ENCODE measurements at places on chromosomes 3 and 15.

DNA sequence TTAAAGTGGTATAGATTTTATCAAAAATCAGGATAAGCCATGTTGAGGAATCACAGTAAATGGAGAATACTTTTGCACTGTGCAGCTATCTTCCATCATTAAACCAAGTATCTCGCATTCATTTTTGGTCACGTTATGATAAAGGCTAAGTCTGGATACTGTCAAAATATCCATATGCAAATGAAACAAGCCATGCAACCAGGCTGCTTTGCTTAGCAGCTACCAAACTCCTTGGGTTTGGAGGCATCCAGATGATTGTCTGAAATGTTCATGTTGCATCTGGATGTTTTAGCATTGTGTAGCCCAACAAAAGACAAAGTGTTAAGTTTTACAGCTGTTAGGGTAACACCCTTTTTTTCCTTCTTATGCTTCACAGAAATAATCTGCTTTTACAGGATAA is 322.9 kb upstream of the MDFIC2 start:
- no peak for DNase-seq

DNA sequence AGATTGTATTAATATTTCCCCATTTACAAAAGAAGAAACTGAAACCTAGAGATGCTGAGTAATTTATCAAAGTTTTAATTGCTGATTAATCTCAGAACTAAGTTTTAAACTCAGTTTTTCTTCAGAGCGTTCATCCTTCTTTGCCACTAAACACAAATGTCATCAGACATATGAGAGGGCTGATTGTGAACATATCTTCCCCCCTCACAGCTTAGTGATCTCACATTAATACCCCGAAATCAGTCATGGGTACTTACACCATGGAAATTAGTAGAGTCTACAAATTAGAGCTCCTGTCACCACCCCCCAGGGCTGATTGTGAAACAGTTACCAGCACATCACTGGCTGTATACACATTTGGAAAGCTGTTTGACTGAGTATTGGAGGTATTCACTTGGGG is 189.3 kb upstream of the SGO1 start:
- no peak for DNase-seq

- DNase-seq: no peak
Observed at GRCh38 chr3:98778852-98779413, 15.8 kb downstream of the ST3GAL6 start.

DNA sequence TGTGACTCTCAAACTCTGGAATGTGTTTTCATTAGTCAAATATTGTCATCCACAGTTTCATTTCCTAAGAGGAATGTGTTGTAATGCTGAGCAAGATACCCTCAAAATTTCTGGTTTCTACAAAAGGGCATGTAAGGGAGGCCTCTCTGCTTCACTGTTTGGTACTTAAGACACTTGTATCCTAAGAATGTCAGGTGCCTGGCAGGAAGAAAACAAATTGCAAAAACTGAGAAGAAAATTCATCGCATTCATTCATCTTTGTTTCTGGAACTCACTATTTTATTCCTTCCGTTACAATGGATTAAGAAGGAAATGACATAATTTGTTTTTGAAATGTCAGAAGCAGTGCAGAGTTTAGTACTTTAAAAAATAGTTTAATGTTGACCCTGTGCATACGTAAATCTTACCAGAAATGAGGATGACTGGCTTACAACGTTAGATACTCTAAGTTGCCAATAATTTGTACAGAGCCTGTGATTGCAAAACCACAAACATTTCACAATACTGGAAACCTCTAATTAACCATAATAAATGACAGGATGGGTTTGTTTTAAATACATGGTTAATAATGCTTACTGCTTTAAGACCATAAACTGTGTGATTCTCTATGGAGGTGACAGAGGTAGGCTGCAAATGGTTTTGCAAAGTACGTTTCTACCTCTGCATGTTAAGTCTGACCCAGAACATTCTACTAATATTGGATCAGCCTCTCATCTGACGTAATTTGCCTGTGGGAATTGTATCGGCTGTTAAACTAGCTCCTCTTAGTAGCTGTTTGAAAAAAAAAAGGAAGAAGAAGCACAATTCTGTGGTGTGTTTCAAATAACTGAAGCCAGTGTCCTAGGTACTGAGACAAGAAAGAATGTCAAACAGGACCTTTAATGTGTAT is 477.8 kb downstream of the RBMS3 start:
- DNase-seq: no peak

DNA sequence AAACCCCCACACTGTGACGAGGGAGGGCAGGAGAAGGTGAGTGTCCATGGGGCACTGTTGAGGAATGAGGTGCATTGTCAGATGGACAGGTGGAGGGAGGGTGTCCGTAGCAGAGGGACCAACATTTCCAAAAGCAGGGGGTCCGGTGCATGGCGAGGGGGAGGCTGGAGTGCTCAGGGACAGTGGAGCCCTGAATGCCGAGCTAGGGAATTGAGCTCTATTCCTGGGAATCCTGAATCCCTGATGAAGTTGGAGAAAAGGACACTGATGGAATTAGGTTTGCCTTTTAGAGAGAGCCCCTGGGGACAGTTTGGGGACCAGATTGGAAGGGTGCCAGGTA is 7.9 kb upstream of the ANPEP start:
- DNase-seq: no peak

DNA sequence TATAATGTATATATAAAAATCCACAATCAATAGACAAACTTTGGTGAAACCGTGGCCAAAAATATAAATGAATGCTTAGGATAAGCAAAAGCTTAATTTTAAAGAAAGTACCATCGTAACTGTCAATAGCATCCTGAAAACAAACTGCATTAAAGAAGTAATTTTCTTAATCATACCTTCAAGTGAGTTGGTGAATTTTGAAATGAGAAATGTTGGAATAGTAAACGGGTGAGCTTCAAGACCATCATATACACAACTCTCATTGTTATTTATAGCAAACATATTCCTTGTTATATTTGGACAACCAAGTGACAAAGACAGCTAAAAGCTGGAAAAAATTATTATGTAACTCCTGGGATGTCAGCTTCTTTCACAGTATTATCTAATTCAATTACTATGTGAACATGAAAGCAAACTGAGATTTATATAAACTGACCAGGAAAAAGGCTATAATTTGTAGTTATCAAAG is 3.7 kb downstream of the DAZL start:
- DNase-seq: no peak

DNA sequence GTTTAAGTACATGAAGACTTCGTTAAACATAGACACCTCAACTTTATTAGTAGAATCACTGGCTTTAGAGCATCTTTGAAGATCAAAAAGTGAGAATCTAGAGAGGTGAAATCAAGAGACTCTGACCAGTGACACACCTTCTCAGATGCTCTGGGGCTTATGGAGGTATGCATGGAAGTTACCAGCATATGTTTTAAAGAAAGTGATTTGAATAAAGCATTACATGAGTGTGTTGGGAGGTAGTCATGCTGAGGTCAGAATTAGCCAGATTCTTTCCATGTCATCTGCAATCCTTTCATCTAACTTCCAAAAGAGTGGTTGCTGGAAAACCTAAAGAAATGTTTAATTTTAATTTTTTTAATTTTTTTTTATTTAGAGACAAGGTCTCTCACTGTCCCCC is 658.0 kb upstream of the GOLIM4 start:
- DNase-seq: no peak

DNA sequence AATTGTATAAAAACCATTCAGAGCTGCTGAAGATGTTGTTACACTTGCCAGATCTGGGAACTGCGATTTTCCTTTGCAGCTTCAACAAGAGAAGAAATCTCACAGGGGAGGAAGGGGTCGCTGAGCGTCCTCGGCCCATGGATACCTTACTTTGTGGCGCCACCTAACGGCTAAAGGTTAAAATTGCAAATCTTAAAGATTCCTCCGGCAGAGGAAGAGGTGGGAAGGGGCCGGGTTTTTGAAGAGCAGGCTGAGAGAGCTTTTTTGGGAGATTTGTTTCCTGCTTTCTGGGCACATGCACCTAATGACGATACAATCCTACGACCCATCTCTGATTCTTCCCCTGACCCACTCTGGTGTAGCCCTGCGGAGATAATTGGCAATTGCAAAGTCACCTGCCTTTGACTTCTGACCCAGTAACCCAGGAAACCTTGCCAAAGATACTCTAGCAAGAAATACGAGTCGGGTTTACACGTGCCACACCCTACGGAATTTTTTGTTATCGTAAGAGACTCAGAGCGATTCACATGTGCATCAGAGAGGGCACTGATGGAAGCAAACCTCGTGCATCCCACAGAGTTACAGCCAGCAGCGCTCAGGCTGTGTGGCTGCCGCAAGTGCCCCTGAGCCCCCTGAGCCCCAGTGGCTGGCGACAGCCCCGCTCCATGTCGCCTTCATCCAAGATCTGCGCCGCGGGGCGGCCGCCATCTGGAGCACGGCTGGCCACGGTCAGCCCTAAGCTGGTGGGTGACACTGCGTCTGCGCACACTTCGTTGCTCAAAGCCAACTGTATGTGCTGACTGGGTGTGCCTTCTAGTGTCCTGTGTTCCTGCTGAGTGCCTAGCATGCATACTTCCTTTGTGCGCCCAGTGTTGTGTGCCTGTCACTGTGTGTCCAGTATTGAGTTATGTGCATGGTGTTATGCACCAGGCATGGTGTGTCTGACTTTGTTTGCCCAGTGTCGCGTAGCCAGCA is 55.2 kb upstream of the CHRNA7 start:
- DNase-seq: peak; percentile 71
